ENCODE measurements at places on chromosomes 12 and 14.
A peak's percentile ranks its signal among the peaks of the same experiment; 100 is the strongest.

DNA sequence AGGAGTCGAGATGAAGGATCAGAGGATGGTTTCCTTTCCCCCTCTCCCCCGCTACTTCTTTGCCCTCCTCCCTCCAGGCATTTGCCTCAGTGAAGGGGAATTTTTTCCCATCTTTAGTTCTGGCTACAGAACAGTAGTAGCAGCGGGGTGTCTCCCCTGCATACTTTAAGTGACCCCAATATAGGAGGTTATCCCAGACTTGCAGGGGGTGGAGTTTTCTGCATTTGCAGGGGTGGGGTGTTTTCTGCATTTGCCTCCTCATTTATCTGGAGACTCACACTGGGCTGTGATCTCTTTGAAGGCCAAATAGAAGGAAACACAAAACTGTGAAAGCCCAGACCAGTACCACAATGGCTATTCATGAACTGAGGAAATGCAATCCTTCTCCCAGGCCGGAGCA lies 19.8 kb downstream of the PTPRB start:
- no peak for DNase-seq

- peak; percentile 48 for DNase-seq
These were observed 2.7 kb upstream of the CDKN1B start for GRCh38 chr12:12714276-12715021.

- DNase-seq = no peak
These were observed 125.9 kb downstream of the CALM1 start for GRCh38 chr14:90522571-90523191.

GRCh38 chr12:40999210-40999609 lies 188.9 kb upstream of the PDZRN4 start:
- no peak for DNase-seq

GRCh38 chr12:121468499-121468801 lies 68.5 kb downstream of the RNF34 start:
- DNase-seq = no peak

DNA sequence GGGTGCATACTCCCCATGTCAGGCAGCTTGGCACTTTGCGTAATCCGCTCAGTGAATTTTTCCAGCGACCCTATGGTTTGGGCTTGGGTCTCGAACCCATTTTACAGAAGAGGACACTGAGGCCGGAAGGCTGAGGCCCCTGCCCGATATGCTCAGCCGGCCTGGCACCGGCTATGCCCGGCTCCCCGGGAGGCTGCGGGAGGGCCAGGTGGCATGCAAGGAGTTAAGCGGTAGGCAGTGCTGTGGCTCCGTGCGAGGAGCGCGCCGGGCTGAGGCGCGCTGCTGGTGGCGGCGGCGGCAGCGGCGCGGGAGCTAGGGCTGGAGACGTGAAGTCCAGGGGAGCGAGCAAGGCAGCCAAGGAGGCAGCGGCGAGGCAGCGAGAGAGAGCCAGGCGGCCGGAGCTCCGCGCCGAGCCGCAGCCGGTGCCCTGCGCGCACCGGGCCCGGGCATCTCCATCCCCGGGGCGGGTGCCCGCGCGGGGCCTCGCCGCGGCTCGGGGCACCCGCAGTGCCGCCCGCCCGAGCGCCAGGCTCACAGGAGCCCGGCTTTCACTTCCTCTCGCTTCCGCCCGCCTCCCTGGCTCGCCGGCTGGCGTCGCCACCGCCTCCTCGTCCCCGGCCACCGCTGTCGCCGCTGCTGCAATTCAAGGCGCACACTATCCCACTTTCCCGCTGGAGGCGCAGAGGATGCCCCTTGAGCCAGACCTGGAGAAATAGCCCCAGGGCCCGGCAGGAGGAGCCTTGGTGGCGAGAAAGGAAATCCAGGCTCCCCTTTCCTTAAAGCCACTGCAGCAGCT lies at the start of gene WSCD2:
Gene WSCD2, plus strand, starts transcription at position 272 of the 796 bp plus-strand sequence. CDS start 66,545 bp downstream, outside the sequence.
- DNase-seq = no peak

DNA sequence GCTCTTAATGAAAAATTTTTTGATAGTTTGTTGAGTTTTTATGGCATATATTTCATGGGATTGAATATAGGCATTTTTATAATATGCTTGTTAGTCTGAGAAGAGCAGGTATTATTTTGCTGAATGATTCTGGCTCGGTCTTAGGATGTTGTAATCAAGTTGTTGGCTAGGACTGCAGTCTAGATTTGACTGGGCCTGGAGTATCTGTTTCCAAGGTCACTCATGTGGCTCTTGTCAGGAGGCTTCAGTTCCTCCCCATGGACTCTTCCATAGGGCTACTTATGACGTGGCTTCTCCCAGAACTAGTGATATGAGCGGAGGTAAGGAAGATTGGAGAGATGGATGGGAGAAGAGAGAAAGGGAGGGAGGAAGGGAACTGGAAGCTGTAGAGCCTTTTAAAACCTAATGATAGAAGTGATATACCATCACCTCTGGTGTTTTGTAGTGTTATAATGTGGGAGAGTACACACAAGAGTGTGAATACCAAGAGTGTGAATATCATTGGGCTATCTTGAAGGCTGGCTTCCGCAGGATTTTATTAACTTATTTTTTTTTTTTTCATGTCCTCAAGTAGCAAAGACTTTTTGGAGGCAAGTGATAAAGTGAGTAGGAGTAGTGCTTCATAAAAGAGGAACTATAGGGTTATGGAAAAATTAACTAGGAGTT lies 4.4 kb downstream of the MNAT1 start:
- no peak for DNase-seq

GRCh38 chr12:104751120-104751519 lies 207.0 kb downstream of the SLC41A2 start:
- no peak for DNase-seq

- DNase-seq = no peak
These were observed 48.4 kb upstream of the PTPRO start for GRCh38 chr12:15273896-15274295.

DNA sequence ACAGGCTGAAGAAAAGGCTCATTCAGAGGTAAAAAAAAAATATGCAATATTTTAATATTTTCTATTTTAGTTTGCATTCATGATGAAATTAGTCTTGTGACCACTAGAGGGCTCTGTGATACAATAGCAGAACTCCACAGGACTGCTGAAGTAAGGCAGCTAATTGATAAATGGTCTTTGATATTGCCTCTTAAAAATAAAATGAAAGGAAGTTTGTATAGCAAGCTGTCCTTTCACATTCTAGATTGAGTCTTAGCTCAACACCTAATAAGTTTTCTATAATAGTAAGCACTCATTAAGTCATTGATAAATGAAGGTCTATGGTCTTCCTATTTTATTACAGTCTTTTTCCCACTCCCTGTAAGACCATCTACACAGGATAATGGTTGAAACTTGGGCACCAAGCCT lies 315.7 kb downstream of the NAV3 start:
- no peak for DNase-seq

DNA sequence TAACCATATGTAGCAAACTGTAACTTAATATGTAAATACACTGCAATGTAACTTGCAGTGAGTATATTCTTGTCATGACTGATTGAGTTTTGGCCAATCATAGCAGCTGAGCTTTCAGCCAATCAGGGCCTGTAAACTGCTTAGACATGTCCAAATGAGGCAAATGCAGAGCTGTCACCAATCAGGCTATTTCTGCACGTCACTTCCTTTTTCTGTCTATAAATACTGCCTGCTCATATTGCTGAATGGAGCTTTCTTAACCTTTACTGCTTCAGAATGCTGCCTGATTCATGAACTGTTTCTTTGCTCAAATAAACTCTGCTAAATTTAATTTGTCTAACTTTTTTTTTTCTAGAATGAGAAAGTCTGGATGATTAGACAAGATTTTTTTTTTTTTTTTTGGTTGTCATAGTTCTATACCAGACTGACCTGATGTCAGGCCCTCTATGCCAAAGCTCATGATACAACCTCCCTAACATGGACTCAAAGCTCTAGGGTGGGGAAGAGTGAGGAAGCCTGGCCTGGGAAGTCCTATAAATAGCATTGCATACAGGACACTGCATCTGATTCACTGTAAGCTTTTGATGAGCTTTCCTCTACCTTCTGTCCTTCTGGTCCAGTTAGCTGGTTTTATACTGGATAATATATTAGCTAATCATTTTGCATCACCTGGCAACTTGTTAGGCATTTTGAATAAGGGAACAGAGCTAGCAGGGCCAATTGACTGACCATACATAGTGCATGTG lies 12.0 kb downstream of the MGP start:
- DNase-seq = no peak

GRCh38 chr14:31950764-31951637 lies 126.1 kb upstream of the ARHGAP5 start:
- no peak for DNase-seq

DNA sequence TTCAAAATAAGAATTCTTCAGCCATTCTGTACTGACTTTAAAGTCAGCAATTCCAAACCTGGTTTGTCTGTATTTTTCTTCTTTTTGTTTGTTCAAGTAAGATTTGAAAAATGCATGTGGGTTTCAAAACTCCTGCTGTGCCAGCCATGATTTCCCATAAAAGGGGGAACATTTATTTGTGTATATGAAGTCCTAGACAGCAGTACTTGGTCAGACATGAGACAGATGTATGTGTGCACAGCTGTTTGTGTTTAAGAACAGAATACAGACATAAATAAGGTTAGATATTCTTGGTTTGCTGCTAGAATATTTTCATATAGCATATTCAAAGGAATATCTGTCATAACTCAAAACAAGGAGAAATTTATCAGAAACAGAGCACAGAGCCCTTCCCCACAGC lies 236.0 kb downstream of the ADAMTS20 start:
- no peak for DNase-seq

DNA sequence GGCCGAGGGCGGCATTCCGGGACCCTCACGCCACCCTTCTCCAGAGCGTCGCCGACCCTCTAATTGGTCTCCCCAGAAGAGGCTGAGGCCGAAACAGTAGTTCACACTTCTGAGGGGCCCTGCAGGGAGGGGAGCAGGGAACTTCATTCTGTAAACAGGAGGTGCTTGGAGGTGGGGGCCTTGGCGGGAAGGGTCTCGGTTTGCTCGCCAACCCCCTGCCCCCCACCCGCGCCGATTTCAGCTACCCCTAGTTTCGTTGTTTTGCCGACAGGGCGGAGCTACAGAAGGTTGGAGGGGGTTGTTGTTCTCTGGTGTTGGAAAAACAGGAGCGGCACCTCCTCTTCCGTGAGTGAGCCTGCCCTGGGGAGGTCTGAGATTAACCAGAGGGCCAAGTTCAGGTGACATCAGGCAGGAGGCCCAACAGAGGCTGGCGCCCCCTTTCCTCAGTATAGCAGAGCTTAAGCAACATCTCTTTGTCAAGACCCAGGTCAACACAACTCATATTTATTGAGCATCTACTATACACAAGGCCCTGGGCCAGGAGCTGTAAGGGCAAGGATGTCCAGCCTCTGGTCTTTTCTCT lies 682 bp downstream of the ERBB3 start:
- DNase-seq = no peak

DNA sequence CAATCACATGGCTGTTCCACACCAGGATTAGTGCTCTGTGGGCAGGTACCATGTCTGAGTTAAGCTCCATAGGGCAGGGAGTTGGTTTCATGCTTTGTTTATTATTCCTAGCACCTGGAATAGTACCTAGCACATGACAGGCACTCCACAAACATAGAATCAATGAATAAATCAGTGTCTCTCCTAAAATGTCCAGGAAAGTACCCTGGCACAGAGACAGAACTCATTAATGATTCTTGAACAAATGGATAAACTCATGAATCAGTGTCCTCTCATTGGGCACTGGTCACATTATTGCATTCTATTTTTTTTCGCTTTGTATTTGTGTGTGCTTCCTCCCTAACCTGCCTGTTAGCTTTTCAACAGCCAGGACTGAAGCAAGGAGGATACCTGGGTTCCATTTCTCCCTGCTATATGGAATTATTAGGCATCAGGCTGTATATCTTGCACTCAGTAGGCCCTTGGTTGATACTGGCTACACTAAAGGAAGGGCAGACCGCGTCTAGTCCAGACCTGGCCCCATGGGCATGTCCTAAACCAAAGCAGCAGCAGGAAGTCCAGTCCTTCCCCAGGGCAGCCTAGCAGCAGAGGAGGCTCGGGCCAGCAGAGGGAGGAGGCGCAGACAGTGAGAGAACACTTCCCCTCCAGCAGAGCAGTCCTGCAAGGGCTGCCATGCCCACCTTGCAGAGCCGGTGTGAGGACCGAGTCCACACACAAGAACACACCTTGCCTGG lies 18.4 kb downstream of the HDAC7 start:
- no peak for DNase-seq

- DNase-seq = no peak
These were observed 102.1 kb upstream of the RAP1B start for GRCh38 chr12:68508576-68508975.

DNA sequence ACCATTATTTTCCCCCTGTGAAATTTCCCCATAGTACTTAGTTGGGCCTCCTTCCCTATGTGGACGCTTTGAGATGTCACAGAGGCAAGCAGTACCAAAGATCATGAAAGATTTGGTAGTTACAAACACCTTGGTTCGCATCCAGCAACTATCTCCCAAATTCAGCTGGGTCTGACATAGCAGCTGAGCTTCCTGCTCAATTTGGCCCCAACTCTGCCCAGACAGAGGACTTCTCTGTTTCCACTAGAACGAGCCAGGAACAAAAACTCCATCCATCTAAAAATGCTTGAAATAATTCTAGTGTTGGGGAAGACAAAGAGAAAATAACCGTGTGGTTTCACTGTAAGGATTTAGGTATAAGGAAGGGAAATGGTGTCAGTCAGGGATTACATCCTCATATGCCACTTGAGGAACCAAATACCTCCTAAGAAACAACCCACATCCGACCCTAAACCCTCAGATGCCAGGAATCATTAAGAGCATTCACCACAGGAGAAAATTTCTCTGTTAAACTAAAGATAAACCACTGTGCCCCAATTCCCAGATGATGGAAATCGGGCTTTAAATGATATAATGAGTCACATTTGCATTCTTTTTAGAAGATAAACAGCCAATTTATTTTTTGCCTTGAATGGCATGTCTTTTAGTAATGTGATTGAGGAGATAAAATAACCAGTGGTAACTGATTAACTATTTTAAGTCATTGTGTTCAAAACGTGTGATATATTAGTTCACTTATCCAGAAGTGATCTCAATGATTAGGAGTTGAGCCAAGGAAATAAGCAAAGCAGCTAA lies 103.7 kb upstream of the IFNG-AS1 start:
- no peak for DNase-seq

DNA sequence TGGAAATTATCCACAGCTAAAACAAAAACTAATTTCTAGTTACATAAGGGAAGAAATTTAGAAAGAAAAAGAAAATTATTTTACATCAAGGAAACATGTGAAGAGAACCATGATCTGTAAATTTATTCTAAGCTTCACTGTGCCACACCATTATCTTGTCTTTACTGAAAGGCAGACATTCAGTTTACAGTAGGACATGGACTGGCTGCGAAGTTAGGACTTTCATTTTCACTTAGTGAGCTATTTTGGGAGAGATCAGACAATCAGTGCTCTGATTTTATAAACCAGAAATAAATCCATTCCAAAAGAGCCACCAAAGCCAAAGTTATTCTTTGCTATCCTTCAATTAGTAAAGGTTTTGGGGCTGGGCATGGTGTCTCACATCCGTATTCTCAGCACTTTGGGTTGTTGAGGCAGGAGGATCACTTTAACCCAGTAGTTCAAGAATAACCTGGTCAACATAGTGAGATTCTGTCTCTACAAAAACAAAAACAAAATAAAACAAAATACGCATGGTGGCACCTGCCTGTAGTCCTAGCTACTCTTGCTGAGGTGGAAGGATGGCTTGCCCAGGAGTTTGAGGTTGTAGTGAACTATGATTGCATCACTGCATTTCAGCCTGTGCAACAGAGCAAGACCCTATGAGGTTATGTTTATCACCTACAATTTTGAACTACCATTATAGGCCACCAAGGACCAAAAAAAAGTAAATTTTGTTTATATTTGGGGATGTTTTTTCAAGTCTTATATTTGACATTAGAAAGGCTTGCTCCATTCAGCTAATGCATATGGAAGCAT lies 1084.8 kb upstream of the ATXN7L3B start:
- no peak for DNase-seq
